Fibroblast of villous mesenchyme (primary cell): ENCODE measurements at places on chromosomes 5 and 9. TPM values are rescaled to one million over a fixed set of nuclear protein-coding genes. Genes with fewer than 3 reads are reported as not detected.

The CA9 gene
- under 0.01 TPM in 1 of 2 replicates, not detected in the other for total RNA-seq

The PKD2L2 gene
- not detected in 2 replicates for total RNA-seq

The CCNI2 gene
- under 0.01 TPM in 1 of 2 replicates, not detected in the other for total RNA-seq

The FAM153A gene
- not detected in 2 replicates for total RNA-seq

The FRMD3 gene
- 0.64 and 0.86 TPM in 2 replicates for total RNA-seq

The ACOT12 gene
- not detected in 2 replicates for total RNA-seq

The EIF4EBP3 gene
- total RNA-seq = 0.32 and 0.86 TPM in 2 replicates

The GPX3 gene
- total RNA-seq = 3.5 and 3.9 TPM in 2 replicates

The TMEM250 gene
- 39.0 and 39.7 TPM in 2 replicates for total RNA-seq

The CDKN2B-AS1 gene
- total RNA-seq = 5.2 and 9.5 TPM in 2 replicates

The GALNT12 gene
- 1.3 and 4.5 TPM in 2 replicates for total RNA-seq

The ADAMTS16 gene
- total RNA-seq = under 0.01 and 2.6 TPM in 2 replicates

The PRSS3 gene
- 3.9 and 12.9 TPM in 2 replicates for total RNA-seq

The DMGDH gene
- 4.5 and 6.9 TPM in 2 replicates for total RNA-seq

The TMEM171 gene
- 4.5 and 13.4 TPM in 2 replicates for total RNA-seq
